ENCODE measurements at places on chromosomes 6 and 20. TPM values are rescaled to one million over a fixed set of nuclear protein-coding genes. Genes with fewer than 3 reads are reported as not detected.

CHMP4B gene
- 36.6 TPM for polyA plus RNA-seq

LATS1 gene
- polyA plus RNA-seq: 8.9 TPM

GLYATL3 gene
- polyA plus RNA-seq: not detected

KHDC1L gene
- 0.14 TPM for polyA plus RNA-seq

POM121L2 gene
- polyA plus RNA-seq: 0.05 TPM

All from H1 (cell line).